ENCODE measurements at places on chromosomes 7 and 10. TPM values are rescaled to one million over a fixed set of nuclear protein-coding genes. Genes with fewer than 3 reads are reported as not detected.

TAC1 gene
- not detected for total RNA-seq

TMEM236 gene
- total RNA-seq = 0.07 TPM

PAX2 gene
- total RNA-seq = 0.34 TPM

ZNF862 gene
- total RNA-seq = 1.5 TPM

CREM gene
- total RNA-seq = 35.8 TPM

GARIN1A gene
- 0.42 TPM for total RNA-seq

TFEC gene
- not detected for total RNA-seq
